ENCODE measurements at places on chromosomes 7 and 10.

GRCh38 chr10:78069151-78069550 lies 35.5 kb downstream of the RPS24 start:
- DNase-seq, result no peak

DNA sequence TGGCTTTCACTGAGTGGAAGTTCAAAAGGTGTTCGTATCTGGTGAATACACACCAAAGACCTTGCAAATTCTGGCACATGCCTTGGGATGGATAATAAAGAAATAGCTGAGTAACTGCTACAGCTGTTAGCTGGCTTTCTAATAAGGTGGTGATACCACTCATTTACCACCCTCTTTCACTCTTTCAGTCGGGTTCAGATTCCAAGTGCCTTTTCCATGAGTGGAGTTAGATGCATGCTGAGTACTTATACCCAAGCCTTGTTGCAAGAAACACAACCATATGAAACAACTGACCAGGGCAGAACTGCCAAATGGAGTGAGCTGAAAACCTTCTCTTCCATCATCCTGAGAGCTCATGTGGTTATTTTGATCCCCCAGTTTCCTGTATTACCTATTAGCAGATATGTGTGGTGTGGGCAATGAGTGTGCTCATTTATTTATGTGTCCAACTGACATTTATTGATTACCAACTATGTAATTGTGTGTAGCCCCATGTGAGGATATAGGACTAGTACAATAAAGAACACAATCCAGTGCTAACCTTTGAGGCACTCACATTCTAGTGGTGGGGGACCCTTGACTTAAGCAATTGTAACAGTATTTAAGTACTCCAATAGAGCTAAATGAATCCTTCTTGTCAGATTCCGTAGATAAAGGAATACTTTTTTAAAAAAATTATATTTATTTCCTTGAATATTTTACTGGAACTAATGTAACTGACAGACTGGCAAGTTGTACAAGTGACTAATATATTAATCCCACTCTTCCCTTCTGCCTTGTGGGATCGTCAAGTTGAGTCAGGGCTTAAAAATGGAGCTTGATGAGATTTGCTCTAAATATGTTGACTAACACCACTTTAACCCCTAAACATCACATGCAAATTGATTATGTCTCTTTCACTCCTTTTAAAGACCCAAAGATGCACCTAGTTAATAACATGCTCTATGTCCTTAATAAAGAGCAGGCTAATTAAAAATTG lies 124.7 kb downstream of the ARID5B start:
- DNase-seq, result no peak

GRCh38 chr10:108911814-108912541 lies 1011.3 kb downstream of the XPNPEP1 start:
- DNase-seq, result no peak

GRCh38 chr7:37920849-37921805 lies 687 bp downstream of the EPDR1 start:
- DNase-seq, result no peak

DNA sequence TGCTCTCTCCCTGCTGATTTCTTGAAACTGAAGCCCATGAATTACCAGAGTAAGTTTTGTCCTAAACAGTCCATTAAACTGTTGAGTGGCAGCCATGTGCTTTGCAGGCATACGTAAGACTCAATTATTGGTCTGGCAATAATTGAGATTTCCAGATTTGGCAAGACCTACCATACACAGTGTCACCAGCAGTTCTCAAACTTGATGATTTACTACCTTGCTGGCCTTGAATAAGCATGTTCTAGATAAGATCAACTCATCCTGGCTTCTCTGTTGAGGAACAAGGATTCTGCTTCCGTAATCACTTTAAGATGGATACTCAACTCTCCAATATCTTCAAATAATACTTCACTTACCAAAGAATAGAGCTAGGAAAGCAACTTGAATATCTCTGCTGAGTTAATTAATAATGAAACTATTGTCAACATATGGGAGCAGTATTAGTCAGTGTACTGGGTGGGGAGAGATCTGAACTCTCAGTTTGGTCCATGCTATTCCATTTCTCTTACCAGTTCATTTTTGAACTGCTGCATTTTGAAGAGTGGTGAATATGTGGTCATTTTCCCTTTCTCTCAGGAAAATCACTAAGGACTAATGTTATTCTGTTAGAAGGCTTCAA lies 181.4 kb downstream of the IPMK start:
- no peak for DNase-seq

All from NCI-H187 (cell line).